Stimulated activated CD8-positive, alpha-beta memory T cell treated with anti-CD3 and anti-CD28 coated beads, Interleukin-7, amount 100 ng/mL, for 48 hours (primary cell): ENCODE measurements at places on chromosomes 4 and X.

GRCh38 chrX:132610536-132610935 is 121.7 kb upstream of the MBNL3 start:
- DNase-seq, result no peak

GRCh38 chr4:119281393-119281792 is 40.5 kb downstream of the FABP2 start:
- DNase-seq, result no peak

- no peak for DNase-seq
These were observed 1.3 kb downstream of the YTHDC1 start for GRCh38 chr4:68348577-68348976.

DNA sequence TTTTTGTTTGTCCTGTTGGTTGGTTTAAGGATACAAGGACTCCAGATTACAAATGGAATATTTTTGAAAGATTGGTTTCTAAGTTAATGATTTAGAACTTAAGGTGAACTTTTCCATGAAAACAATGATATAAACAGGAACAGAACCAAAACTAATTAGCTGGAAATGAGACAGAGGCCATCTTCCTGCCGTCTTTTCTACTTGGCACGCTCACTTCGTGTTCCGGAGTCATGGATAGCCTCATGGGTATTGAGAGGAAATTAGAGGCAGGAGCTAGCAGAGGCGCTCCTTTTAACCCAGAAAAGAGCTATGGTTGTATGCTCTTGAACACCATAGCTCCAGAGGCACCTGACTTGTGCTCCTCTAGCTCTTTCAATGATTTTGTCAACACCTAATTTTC is 2.4 kb downstream of the FAM241A start:
- no peak for DNase-seq

DNA sequence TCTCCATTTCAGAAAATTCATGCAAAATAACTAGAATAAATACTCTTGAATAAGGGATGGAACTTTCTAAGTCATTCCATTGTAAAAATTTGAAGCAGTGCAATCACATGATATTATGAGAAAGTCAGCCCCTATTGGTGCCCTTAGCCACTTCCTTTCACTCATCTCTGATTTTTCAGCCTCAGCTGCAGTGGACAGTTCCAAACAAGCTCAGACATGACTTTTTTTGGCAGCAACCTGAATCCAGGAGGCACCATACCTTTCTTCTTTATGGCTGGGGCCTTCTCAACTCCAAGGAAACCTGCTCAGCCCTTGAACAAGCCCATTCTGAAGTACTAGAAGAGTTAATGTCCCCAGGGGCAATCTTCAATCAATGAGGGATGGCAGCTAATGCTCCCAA is 40.5 kb downstream of the MAPK10 start:
- no peak for DNase-seq
